HL-60 (cell line): ENCODE measurements at places on chromosomes 5 and 9.

- DNase-seq = no peak
Observed at GRCh38 chr5:36928947-36929346, 52.4 kb downstream of the NIPBL start.

DNA sequence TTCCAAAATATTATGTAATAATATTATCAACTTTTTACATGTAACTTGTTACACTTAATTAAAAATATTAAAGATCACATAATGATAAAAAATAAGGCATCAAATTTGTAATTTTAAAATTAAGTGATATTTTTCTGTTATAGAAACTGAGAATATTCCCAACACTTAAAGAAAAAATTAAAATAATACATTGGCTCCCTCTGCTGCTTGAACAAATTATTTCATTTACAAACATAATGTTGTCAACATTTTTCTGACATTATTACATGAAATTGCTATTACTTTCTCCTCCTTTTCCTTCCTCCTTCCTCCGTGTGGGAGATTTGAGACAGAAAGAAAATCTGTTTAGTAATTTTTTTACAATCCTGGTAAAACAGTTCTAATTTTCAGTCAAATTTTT, 42.3 kb downstream of the RNF180 start:
- no peak for DNase-seq

GRCh38 chr9:127347831-127348776, 48.9 kb upstream of the SLC2A8 start:
- DNase-seq = no peak

GRCh38 chr5:107372723-107373450, 297.9 kb downstream of the EFNA5 start:
- no peak for DNase-seq

- DNase-seq = no peak
Observed at GRCh38 chr5:116289276-116289675, 204.5 kb downstream of the COMMD10 start.

DNA sequence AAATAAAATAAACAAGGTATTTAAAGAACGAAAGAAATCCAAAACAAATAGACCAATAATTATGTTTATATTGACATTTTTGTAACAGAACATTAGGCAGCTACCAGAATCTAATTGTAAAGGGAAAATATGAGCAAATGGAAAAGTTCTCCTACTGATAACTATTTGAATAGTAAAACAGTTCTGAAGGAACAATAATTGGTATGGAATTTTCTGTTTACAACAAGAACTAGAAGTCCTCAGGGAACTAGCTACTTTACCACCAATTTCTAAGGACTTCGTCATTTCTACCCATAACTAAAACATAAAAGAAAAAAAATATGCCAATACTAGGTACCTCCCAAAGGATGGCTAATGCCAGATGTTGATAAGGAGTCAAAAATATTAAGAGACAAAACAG, 58.5 kb downstream of the AP3B1 start:
- no peak for DNase-seq

- no peak for DNase-seq
Observed at GRCh38 chr9:34253460-34253837, 74.6 kb downstream of the UBAP1 start.

GRCh38 chr5:29134418-29134817, 2059.1 kb upstream of the CDH6 start:
- no peak for DNase-seq

GRCh38 chr5:141711687-141712086, 29.7 kb upstream of the ARAP3 start:
- DNase-seq = no peak

- DNase-seq = no peak
Observed at GRCh38 chr5:91434348-91434747, 51.2 kb upstream of the ARRDC3 start.

- peak; percentile 90 for DNase-seq
Observed at GRCh38 chr9:89318123-89319014, at the start of gene SECISBP2. SECISBP2 (plus strand) TSS chr9:89318500; CDS start chr9:89318577, 77 bp downstream.

DNA sequence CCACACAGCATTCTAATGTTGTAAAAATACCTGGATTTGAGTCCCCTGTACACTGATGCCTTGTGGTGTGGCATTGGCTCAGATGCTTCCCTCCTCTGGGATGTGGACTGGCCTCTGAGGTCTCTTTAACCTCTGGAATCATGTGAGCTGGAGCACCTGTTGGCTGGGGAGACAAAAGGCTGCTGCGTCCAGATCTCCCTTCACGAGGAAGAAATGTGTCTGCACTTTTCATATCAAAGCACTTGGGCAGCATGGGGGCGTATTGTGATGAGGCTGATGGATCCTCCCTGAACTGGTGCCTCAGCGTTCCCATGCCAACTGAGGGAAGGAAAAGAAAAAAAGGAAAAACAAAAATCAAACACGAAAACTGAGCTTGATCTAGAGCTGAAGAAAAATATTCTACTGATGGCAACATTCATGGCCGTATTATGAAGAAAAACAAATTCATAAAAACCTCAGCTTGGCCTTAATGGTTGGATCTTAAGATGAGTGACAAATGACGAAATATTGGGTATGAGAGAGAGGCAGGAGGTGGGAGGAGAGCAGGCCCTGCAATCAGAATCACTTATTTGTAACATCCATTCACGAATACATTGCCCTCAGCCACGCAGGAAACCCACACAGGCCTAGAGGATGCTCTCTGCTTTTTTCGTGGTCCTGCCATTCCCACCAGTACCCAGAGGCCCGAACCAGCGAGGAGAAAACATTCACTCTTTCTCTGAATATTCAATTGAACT, 26.2 kb downstream of the GRIA1 start:
- DNase-seq = no peak

DNA sequence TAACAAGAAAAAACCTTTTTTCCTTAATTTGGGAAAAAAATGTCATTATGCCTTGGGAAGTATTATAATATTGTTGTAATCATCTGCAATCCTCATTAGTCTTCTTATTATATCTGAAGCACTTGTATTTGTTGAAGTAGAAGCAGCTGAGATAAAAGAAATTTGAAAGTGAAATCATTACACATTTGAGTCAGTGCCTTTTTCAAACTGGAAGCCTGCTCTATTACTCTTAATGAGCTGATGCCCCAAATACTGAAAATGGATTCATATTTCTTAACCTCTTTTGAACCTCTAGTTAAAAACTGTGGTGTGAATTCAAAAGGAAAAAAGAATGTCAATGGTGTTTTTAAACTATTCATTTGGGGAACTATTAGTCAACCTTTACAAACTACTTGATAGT, 1027.7 kb downstream of the NR2F1-AS1 start:
- DNase-seq = no peak

GRCh38 chr5:14062178-14062577, 81.0 kb upstream of the TRIO start:
- DNase-seq = no peak

DNA sequence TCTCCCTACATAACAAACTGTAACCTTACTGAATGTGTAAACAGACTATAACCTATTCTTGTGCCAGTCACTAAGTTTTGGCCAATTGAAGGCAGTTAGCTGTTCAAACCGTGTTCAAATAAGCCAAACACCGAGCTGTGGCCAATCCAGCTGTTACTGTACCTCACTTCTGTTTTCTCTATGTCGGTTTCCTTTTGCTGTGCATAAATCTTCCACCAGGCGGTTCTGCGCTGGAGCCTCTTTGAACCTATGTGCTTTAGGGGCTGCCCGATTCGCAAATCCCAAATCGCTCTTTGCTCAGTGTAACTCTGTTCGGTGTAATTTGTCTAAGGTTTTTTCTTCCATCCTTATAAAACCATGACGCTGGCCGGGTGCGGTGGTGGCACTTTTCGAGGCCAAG, 31.8 kb downstream of the F2R start:
- DNase-seq = no peak

- no peak for DNase-seq
Observed at GRCh38 chr5:179794575-179794974, 789 bp downstream of the LTC4S start.

GRCh38 chr9:73611032-73611431, 459.4 kb downstream of the ANXA1 start:
- no peak for DNase-seq

- no peak for DNase-seq
Observed at GRCh38 chr5:36239370-36240293, 2.1 kb downstream of the NADK2 start.

- no peak for DNase-seq
Observed at GRCh38 chr5:172365948-172366608, 82.5 kb upstream of the UBTD2 start.

GRCh38 chr9:32899761-32900160, 101.7 kb downstream of the APTX start:
- no peak for DNase-seq

DNA sequence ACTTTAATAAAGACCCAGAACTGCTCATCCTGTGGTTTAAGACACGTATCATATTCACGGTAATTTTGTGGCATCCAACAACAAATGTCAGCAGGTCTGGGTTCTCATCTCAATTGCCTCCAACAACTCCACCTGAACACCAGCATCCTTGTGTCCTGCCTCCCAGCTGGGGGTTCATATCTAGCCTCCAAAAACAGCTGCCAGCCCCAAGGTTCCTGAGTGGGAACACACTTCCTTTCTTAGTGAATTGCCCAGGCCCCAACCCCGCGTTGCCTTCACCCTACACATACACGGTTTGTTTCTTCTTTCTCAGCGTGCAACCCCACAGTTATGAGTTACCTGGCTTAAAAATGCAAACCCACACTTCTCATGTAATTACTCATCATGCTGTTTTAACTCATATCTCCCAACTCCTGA, 77.9 kb downstream of the SEMA4D start:
- DNase-seq = no peak

DNA sequence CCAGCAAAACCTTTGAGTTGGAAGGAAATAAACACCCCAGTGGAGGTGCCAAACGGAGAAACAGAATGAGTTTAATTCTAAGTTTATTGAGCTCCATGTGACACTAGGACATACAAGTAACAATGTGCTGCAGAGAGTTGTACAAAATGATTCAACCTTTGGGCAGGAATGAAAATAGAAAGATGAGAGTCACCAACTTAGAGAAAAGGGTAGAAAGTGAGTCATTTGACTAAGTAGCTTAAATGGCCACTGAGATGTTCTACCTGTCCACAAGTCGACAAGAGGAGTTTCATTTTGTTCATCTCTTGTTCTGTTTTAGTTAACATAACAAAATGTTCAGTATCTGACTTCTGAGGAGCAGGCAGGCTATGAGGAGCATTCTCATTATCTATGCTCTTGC, 284.7 kb downstream of the NR2F1-AS1 start:
- DNase-seq = no peak

GRCh38 chr9:129785866-129786265, 17.1 kb upstream of the TOR1B start:
- no peak for DNase-seq

DNA sequence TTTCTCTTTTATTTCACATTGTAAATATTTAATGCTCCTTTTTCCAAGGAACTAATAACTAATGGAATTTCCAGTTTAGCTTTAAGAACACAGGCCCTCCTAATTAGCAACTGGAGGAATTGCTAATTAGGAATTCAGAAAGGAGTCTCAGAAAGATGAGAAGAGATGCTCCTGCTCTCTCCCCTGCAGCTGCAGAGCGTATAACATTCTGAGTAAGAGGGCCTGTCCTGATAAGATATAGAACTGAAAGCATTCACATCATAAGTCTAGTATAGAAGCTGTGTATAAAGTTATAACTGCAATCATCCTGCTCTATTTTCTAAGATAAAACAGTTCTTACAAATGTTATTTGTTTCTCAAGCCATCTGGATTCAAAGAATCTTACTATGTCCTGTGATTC, 83.2 kb downstream of the DTWD2 start:
- no peak for DNase-seq

GRCh38 chr5:78190402-78190801, 104.1 kb downstream of the AP3B1 start:
- DNase-seq = no peak

DNA sequence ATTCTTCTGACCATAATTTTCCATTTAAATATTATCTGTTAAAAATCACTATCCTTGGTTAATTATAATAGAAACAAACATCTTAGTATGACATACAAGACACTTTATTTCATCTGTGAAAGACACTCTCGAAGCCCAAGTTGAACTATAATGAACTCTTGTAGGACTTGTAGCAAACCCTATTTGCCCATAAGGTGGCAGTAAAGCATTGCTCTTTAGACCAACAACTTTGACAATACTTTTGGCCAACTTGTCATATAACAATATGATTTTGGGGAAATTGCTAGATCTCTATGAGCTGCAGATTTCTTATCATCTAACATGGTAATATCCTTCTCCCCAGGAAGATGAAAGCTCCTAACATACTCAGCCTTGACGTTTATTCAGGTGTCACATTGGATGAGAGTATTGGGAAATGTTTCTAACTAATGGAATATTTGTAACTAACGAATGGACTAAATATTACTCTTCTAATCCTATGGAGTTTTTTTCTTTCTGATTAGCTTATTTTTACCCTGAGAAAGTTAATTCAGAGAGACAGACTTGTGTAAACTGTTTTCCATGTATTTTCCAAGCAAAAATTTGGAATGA, 11.0 kb downstream of the SPINK14 start:
- DNase-seq = peak; percentile 27

- DNase-seq = no peak
Observed at GRCh38 chr9:19870988-19871387, 82.2 kb upstream of the SLC24A2 start.

- DNase-seq = no peak
Observed at GRCh38 chr9:87535817-87536539, 38.3 kb downstream of the DAPK1 start.

- DNase-seq = no peak
Observed at GRCh38 chr5:2018390-2018724, 135.6 kb upstream of the IRX4 start.

GRCh38 chr5:180668835-180669596, 19.6 kb upstream of the FLT4 start:
- no peak for DNase-seq

DNA sequence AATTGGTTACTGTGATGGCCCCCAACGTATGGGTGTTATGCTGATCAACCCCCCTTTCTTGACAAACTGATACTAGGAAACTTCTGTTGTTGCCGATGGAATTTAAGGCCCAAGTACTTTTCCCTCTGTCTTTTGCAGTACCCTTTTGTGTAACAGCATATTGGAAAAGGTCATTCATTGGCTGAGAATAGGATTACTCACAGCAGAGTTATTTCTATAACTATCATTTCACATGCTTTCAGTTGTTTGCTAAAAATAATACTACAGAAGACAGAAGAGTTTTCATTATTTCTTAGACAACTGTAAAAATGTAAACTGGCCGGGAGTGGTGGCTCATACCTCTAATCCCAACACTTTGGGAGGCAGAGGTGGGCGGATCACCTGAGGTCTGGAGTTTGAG, 329.5 kb downstream of the KIAA0825 start:
- no peak for DNase-seq

GRCh38 chr5:38167562-38167996, 90.8 kb upstream of the EGFLAM start:
- no peak for DNase-seq

DNA sequence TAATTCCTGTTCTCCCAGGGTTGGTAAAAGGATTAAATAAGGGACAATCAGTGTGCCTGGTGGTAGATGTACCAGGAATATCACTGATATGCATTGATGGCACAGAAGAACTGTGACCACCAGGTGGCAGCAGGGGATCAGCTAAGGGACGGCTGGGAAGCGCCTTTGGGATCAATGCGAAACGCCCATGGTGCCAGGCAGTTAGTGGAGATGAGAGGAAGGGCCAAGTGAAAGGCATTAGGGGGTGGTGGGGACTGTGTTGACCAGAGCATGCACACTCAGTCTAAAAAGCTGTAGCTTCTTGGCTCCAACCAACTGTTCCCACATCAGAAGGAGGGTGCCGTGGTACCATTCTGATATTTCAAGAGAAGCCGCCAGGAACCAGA, 55.6 kb downstream of the ARHGEF37 start:
- no peak for DNase-seq
